ENCODE measurements at places on chromosomes 13 and 19. TPM values are rescaled to one million over a fixed set of nuclear protein-coding genes. Genes with fewer than 3 reads are reported as not detected.

Gene FCHO1
- total RNA-seq: 123 TPM

GRCh38 chr13:70107125-70107497 is 515 bp upstream of the ATXN8OS start:
- DNase-seq: no peak

Gene ZNF417
- 23.6 TPM for total RNA-seq

Gene PGLYRP2
- total RNA-seq: 0.72 TPM
